Left colon (tissue), 2 donors: ENCODE measurements at places on chromosomes 2 and 18. TPM values are rescaled to one million over a fixed set of nuclear protein-coding genes. Genes with fewer than 3 reads are reported as not detected.

BABAM2 gene
- 39.3 TPM for total RNA-seq

EGR4 gene
- not detected for total RNA-seq

TUBB8B gene
- not detected for total RNA-seq

SPEG gene
- total RNA-seq, result 29.4 TPM

GRCh38 chr2:176457481-176457880, 188.2 kb downstream of the MTX2 start:
- no peak for DNase-seq

DNA sequence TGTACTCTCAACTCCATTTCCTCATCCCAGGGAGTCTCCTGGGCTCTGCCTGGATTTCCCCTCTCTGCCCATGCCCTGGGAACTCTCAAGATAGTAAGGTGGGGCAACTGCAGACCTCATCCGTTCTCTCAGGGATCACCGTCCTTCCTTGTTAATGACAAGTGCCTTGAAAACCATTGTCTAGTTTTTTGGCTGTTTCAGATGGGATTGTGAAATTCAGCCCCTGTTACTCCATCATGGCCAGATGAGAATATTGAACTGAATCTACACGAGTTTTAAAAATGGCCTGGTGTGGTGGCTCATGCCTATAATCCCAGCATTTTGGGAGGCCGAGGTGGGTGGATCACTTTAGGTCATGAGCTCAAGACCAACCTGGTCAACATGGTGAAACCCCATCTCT, 665 bp upstream of the HRH4 start:
- DNase-seq, result no peak
